ENCODE measurements at places on chromosomes 1 and 21. TPM values are rescaled to one million over a fixed set of nuclear protein-coding genes. Genes with fewer than 3 reads are reported as not detected.
A peak's percentile ranks its signal among the peaks of the same experiment; 100 is the strongest.

GRCh38 chr1:101364370-101365120 is 127.7 kb downstream of the S1PR1 start:
- DNase-seq: no peak

- no peak for DNase-seq
Measured at GRCh38 chr21:36575306-36575705, 95.4 kb upstream of the CLDN14 start.

DNA sequence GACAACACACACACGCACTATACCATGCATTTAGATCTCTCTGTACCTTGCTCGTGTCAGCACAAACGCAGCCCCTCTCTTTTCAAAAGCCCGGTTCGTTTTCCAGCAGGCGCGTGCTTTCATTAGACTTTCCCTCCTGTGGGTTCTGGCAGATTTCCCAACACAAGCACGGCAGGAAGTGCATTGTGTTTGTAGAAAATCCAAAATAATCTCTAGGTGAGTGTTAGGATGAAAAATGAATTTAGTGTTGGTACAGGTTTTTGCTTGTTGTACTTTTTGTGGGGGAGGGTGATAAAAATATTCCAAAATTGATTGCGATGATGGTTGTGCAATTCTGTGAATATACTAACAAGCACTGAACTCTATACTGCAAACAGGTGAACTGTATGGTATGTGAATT is 54.1 kb upstream of the POFUT2 start:
- DNase-seq: no peak

- no peak for DNase-seq
Measured at GRCh38 chr1:178046591-178047270, 47.2 kb upstream of the RASAL2 start.

GRCh38 chr21:44708213-44708865 is 3.0 kb downstream of the TSPEAR start:
- no peak for DNase-seq

GRCh38 chr1:218303176-218303879 is 18.2 kb downstream of the RRP15 start:
- no peak for DNase-seq

- DNase-seq: no peak
Measured at GRCh38 chr1:70290218-70290617, 64.3 kb downstream of the ANKRD13C start.

DNA sequence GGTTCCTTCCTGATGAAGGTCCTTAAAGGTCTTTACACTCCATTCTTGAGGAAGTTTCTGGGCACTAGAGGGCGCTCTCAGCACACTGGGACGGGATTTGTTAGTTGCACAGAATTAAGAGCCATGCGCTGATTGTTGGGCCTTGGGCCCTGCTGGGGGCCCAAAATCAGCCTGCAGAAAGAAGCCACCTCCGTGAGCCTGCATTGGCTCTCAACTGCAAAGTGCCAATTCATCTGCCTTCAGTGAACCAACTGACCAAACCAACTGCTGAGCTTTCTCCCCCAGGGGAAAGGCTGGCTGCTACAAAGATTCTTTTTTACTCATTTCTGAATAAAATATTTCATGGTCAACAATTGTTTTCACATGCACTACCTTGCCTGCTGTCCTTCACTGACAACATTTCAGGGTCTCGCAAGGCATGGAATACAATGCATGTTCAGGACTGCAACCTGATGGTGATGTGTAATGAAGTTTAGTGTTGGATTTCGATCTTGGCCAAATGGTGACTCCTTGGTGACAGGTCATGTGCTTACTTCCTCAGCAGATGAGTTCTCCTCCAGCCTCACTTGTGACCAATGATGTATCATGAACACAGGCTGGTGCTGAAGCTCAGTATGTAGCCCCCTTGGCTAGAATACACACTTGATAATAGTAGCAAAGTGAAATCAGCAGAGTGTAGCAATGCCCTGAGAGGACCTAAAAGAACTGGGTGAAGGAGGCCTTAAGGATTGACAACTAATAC is 45.7 kb upstream of the PRDX6 start:
- peak; percentile 89 for DNase-seq

GRCh38 chr1:184329245-184329953 is 57.4 kb upstream of the C1orf21 start:
- no peak for DNase-seq

GRCh38 chr1:201466492-201466891 is 2.5 kb downstream of the PHLDA3 start:
- DNase-seq: no peak

Gene GJC2
- 6.0 TPM for total RNA-seq

Gene OR10J1
- total RNA-seq: not detected

Gene KIAA1614
- 12.3 TPM for total RNA-seq

Gene MYOG
- total RNA-seq: not detected

All from kidney (tissue), 22 donors.